RPMI7951 (cell line): ENCODE measurements at places on chromosomes 12 and 14.
A peak's percentile ranks its signal among the peaks of the same experiment; 100 is the strongest.

DNA sequence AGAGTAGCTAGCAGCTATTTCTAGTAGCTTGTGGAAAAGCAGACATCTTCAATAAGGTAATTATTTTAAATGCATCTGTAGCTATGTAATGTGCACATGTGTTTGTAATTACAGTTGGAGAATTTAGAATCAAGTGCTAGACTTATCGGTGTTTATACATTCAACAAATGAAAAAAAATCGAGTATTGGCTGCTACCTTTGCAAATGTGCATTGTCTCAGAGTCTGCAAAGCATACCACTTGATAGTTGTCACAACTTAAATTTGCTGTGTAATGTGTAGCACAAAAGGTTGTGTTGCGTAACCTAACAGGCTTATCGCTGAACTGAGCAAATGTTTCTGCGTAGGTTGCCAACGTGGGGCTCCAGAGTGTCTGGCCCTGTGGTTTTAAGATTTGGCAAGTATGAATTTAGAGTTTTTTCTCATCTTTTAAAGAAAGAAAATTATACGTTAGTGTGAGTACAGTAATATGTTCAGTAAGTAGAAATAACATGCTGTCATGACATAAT lies 44.3 kb downstream of the TMTC2 start:
- no peak for DNase-seq

GRCh38 chr14:37824939-37825712 lies 229.7 kb downstream of the TTC6 start:
- peak; percentile 0 for DNase-seq

DNA sequence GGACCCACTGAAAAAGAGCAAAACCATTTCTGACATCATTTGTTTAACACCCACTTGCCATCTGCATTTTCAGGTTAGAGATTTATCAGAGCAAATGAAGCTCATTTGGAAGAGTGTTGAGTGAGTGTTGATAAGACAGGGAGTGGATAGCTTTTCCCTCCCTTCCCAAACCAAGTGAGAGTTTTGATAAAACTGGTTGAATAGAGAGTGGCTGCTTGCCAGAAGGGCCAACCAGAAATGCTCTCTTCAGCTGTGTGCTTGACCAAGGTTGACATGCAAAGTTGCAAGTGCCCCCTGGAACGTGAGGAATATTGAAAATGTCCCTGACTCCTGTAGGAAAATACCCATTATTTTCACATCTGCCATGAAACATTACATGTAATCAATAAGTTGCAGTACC lies 1487.0 kb upstream of the FLRT2 start:
- DNase-seq, result no peak

DNA sequence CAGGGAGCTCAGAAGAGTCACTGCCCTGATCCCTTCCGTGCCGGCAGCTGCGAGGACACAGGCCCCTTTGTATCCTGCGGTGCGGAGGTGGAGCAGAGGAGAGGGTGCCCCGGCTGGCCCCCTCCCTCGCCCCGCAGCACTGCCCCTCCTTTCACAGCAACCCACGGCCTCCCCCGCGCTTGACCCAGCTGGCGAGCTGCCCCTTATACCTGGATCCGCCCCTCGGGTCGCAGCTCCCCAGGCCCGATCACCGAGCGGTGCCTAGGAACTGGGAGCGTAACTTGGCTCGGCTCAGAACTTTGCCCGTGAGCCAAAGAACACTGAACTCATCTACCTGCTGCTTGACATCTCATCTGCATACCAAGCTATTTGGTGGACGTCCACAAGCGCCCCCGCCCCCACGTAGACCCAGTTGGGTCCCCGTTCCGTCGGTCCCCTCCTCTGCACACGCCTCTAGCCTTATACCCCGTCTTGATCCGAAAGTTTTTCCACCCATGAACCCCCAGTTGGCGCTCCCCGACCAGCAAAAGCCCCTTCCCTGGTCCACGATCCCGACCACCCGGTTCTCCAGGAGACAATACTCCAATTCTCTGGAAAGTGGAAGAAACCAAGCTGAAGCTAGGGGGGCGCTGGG lies 697 bp upstream of the DNAJC14 start:
- no peak for DNase-seq

DNA sequence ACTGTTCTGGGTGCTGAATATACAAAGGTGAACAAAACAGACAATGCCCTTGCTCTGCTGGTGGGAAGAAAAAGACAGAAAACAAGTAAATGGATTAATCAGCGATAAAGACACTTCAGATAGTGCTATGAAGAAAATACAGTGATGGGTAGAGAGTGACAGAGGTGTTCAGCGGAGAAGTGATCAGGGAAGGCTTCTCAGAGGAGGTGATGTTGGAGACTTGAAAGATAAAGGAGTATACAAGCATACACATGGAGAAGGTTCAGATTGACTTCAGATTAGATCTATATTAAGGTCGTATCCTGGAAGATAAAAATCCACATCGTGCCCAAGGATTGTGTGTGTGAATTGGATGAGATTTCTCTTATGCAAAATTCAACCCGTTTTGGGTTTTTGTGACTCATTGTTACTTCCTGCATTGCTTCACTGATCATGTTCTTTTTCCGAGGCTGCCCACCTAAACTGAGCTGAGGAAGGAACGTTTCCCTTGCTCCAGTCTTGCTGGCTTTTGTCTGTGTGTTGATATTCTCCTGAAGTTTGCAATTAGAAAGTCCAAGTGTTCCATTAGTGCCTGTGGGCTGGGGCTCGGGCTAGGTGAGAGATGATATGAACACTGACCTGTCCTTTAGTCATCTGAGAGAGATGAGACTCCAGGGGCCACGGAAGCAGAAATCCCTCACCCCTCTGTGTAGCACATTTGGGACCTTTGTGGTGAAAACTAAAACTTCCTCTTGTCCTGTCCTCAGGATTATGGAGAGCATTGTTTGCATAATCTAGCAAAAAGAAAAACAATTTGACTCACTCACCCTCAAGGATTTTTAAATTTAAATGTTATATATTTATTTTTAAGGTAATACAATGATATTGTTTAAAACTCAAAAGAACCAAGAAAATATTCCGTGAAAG lies 27.6 kb downstream of the PLXNC1 start:
- peak; percentile 21 for DNase-seq

DNA sequence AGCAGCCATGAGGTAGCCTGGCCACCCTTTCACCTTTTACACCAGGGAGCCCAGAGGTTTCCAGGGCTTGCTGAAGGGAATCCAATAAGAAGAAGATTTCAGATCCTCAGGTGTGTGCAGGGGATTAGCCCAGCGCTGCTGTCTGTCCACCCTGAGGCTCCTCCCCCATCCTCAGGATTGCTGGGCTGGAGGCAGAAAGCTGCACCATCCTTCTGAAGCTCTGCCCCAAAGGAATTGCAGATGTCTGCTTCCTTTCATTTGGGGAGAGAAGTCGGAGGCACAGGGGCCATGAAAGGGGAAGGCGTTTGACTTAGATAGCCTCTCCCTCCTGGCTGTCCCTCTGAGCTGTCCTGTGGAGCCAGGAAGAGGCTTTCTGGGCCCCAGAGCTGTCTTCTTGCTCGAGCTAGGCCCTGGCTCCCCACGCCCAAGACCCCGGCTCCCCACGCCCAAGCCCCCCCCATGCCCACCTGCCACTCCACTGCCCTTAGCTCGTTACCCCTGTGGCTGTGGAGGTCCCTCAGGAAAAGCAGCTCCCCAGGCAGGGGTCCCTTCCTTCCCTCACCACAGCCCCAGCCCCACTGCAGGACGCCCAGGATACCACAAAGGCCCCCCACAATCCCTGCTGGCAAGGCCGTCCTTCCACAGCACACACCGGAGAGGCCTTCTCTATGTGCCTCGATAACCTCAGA lies 359.0 kb downstream of the CACNA1C start:
- DNase-seq, result no peak

DNA sequence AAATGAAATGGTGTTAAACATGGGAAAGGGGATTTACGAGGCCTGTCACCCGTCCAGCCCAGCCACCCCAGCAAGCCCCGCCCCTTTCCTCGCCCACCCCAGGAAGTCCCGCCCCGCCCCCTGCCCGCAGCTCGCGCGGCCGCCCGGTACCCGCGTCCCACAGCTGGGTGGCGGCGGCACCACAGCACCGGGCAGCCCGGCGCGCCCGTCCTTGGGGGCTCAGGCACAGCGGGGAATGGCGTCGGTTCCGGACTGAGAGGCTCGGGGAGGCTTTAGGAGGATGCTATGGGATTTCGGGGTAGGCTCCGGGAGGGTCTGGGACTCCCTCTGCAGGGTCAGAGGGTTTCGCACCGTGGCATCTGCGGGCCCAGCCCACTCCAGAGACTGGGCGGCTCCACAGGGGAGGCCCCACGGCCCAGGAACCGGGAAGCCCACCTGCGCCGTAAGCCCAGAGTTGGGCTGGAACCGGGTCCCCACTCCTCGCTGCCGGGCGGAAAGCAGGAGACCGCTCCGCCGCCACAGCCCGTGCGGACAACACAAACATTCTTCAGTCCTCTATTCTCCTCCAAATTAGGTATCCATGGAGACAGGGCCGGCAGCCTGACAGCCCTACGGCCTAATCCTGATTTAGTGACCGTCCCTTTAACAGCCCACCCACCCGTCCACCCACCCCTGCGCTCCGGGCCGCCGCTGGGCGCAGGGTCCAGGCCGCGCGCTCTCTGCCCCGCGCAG lies 1.4 kb downstream of the FIGNL2 start:
- DNase-seq, result no peak

DNA sequence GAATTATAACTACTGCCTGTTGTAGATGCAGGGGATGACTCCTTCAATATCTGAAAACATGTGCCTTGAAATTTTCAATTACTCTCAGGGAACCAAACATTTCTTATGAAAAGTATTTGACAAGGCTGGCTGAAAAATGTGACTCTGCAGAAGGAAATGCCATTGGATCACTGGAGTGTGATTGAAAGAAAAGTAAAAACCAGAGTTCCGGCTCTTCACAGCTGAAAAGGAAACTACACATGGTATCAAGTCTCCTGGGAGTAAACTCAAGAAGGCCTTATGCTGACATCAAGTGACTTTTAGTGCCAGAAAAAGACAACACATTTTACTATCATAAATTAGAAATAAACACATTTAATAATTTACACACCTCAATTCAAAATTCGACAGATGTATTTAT lies 693.0 kb downstream of the LRFN5 start:
- no peak for DNase-seq

DNA sequence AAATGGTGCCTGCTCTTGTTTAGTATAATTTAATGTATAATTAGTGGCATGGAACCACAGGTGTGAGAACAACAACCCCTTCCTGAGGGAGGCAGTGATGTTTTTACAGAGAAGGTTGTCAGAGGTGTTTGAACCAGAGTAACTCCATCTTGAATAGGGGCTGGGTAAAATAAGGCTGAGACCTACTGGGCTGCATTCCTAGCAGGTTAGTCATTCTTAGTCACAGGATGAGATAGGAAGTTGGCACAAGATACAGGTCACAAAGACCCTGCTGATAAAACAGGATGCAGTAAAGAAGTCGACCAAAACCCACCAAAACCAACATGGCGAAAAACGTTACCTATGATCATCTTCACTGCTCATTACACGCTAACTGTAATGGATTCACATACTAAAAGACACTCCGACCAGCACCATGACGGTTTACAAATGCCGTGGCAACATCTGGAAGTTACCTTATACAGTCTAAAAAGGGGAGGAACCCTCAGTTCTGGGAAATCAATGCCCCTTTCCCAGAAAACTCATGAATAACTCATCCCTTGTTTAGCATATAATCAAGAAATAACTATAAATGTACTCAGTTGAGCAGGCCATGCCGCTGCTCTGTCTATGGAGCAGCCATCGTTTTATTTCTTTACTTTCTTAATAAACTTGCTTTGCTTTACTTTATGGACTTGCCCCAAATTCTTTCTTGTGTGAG lies 47.8 kb upstream of the LTA4H start:
- peak; percentile 40 for DNase-seq

GRCh38 chr12:45543887-45544286 lies 185.6 kb upstream of the ARID2 start:
- peak; percentile 61 for DNase-seq

GRCh38 chr12:72272731-72273498 lies 745 bp downstream of the TRHDE start:
- DNase-seq, result no peak

DNA sequence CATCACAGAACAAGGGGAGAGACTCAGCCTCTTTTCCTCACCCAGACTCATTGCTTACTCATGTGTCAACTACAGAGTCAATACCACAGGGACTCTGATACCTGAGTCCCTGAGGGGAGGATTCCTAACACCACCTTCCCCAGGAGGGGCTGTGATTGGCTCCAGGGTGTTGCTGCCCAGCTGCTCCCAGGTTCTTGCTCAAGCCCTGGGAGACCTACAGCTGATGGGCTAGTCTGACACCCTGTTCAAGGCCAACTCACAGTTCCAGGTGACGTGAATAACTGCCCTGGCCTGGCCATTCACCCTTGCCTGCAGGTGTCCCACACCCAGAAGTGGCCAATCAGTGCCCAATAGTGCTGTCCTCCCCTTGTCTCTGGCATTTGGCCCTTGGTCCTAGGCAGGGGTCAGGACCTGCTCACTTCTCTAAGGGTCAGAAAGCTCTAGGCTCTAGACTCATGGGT lies 8.6 kb downstream of the SPRYD4 start:
- DNase-seq, result no peak

- no peak for DNase-seq
Measured at GRCh38 chr12:103139876-103140275, 182.4 kb downstream of the ASCL1 start.

DNA sequence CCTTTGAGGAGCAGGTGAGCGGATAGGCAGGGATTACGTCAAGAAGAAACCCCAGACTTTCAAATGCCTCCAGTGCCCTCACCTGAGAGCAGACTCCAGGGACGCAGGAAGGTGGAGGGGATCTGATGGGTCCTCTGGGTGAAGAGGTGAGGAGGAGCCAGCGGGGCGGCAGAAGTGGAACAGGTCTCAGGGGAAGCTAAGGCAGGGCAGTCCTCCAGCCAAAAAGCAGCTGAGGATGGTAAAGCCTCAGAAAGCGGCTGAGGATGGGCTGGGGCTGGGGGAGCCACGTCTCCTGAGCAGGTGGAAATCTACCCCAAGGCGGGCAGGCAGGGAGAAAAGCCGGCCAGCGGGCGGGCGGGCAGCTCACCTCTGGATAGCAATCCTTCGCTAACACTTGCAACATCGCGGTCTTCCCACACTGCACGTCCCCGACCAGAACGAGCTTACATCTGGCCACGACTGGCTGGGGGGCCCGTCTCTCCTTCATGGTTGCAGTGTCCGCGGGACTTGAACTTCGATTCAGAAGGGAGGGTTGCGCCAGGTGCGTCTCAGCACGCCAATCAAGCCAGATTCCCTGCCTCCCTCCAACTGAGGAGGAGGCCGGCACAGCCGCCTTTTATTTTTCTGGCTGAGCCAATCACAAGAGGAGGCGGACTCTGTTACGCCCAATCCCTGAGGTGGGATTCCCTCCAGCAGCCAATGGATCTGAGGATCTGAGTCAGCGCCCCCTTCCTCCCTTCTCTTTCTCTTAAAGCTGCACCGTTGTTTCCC lies at the start of gene RND1:
Gene RND1 (minus strand): TSS at position 590 of the 771 bp plus-strand sequence. CDS start 103 bp downstream, at position 487.
- peak; percentile 88 for DNase-seq

- no peak for DNase-seq
Measured at GRCh38 chr12:49577589-49578315, 9.8 kb upstream of the MCRS1 start.
